Activated naive CD4-positive, alpha-beta T cell treated with anti-CD3 and anti-CD28 coated beads, Interleukin-2, amount 10 ng/mL, durations not matched to agents 7 days and 5 days (primary cell): ENCODE measurements at places on chromosomes 5 and 9.
A peak's percentile ranks its signal among the peaks of the same experiment; 100 is the strongest.

- no peak for DNase-seq
Measured at GRCh38 chr5:60718166-60718892, 18.4 kb upstream of the DEPDC1B start.

GRCh38 chr5:142698447-142699183 lies 12.7 kb upstream of the FGF1 start:
- no peak for DNase-seq

DNA sequence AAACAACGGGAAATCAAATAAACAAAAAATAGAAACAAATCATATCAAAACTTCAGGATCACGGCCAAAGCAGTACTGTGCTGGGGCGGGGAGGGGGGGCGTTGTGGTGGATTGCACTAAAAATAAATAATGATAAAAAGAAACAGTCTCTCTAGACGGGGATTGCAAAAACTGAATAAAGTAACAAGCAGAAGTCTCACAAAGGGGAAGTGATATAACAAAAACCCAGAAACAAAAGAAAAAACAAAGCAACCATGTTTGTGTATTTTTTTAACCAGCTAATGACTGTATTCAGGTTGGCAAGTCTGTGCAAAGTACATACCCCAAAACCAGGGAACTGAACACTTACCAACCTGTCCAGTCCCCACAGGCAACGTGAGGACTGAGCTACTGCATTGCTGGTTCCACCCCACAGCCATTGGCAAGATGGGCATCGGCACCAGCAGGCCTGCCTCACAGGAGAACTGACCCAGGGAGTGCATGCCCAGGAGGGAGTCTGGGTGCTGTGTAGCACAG lies 24.1 kb downstream of the BICD2 start:
- no peak for DNase-seq

- DNase-seq, result no peak
Measured at GRCh38 chr5:120413686-120414085, 50.4 kb upstream of the PRR16 start.

DNA sequence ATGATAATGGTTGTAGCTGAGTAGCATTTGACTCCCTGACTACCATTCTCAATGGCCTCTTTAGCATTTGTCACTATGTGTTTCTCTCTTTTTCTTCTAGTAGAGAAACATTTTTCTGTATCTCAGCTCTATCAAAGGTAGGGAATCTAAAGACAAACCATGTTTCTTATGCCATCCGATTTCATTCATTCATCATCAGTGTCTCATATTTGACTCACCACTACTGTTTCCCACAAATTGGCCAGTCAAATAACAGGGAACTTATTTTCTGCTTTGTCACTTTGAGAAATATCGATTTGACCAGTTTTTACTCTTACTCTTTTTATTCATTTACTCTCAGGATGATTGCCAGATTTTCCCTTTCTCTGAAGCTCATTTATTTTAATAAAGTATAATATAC lies 282.3 kb downstream of the TMEM167A start:
- no peak for DNase-seq

DNA sequence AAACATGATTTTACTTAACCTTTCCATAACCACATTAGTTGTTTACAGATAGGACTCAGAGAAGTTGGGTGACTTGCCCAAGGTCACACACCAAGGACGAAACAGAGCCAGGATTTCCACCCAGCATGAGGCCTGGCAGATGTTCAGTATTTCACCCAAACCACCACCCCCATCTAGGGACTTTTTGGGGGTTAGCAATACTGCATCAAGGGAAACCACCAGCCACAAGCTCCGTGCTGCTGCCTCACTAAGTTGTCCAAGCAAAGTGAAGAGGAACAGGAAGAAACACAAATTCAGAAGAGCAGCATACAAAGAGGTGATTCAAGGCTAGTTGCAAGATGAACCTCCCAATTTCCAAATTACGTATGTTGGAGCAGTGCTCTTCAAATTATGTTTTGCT lies 219.6 kb upstream of the RORB start:
- DNase-seq, result peak; percentile 24

GRCh38 chr9:112050544-112051475 lies 124.3 kb downstream of the SUSD1 start:
- DNase-seq, result no peak

DNA sequence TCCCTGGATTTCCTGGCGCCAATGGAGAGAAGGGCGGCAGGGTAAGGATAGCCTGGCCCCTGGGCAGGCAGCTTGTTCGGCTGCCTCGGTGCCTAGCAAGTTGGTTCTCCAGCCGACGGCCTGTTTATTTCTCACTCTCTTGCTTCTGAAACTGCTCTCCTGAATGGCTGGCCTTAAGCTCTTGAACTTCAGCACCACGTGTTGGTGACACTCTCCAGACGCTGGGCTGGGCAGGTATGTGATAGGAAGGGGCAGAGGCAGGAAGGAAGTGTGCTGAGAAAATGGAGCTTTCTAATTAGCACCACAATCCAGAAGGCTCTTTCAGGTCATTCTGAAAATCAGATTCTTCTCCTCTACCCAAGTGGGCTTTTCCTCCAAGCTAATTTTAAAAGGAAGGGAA lies 91.4 kb upstream of the FCN2 start:
- no peak for DNase-seq

- DNase-seq, result no peak
Measured at GRCh38 chr9:34652602-34653000, 616 bp downstream of the IL11RA start.

DNA sequence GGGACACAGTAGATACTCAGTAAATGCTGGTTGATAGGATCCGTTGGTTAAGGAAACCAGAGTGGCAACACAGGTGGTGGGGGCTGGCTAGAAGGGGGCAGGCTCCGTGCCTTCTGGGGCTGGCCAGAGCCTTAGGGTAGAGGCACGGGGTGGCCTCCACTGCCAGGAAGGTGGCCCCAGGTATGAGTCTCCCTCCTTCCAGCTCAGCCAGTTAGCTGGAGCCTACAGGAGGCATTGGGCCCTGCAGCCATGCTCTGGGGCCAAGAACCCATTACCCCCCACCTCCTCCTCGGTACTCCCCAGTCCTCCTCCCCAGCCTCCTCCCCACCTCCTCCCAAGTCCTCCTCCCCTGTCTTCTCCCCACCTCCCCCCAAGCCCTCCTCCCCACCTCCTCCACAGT lies 27.7 kb downstream of the CXXC5 start:
- DNase-seq, result no peak

- DNase-seq, result no peak
Measured at GRCh38 chr5:148454576-148454975, 70.8 kb downstream of the FBXO38 start.

DNA sequence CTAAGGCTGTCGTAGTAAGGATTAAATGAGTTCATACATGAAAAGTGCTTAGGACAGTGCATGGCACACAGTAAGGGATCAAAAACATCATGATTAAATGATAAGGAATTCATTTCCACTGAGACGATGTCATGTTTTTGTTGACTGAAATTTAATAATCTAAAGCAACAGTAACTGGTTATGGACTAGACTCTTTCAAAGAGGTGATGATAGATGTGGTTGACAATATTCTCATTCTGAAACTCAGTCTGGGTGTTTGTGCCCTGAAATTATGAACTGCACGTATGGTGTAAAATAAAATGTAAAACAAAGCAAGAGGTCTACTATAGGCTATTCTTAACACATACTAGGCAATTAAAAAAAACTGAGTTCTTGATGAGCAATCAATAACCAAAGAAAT lies 280.0 kb downstream of the DENND1A start:
- DNase-seq, result no peak

DNA sequence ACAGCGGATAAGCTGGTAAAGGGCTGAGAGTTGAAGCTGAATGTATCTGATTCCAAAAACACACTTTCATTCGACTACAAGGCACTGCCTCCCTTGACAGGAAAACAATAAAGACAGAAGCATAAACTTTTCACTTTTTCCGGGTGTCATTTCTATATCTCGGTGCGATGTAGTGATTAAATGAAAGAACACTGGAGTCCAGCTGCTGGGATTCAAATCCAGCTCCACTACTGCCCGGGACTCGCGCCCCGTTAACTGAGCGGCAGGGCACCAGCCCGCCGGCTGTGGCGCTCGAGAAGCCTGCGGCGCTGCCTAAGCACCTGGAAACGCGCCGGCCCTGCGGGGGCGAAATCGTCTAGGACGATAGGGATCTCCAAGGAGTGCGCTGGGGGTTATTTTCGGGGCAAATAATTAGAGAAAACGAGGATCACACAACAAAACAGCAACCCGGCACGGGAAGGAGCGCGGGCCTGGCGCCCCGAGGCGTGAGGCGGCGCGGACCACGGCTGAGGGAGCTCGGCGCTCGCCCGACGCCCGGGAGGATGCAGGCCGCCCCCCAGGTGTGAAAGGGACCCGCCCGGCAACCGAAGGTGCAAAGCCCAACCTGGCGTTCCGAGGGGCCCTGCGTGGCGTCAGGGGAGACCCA lies 837 bp downstream of the UIMC1 start:
- peak; percentile 71 for DNase-seq

- no peak for DNase-seq
Measured at GRCh38 chr9:75105019-75105540, 16.8 kb downstream of the OSTF1 start.

GRCh38 chr5:139378941-139379361 lies 4.1 kb downstream of the SLC23A1 start:
- no peak for DNase-seq

GRCh38 chr5:178499352-178499751 lies 90.8 kb downstream of the COL23A1 start:
- no peak for DNase-seq

DNA sequence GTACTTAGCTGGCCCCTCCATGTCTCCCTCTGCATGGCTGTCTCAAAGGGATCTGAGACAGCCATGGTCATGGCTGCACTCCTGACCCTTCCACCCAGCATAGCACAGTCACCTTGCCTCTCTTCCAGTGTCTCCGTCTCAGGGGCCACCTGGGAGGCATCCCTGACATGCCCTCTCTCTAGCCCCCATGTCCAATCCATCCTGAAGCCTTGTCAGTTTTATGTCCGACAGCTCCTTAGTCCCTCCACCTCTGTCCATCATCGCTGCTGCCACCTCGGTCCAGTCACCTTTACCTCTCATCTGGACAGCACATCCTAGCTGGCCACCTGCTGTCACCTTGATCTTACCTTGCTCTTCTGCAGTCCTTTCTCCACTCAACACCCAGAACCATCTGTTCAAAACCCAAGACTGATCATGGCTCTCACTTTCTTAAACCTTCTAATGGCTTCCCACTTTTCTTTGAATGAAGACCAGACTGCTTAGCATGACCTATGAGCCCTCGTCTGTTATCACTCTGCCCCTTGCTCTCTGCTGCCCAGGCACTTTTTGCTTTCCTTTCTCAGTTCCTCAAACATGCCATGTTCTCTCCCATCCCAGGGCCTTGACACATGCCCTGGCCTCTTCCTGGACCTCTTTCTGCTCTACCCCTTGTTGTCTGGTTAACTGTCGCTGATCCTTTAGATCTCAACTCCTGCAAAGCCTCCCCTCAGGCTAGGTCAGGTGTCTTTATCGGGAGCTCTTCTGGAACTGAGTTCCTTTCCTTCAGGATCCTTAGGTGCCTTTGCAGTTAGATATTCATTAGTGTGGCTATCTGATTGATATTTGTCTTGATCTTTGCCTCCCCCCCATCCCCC lies 181.8 kb upstream of the PITX1 start:
- DNase-seq, result no peak

GRCh38 chr5:72232838-72233237 lies 87.2 kb downstream of the MRPS27 start:
- no peak for DNase-seq

GRCh38 chr5:147918101-147918685 lies 11.9 kb upstream of the C5orf46 start:
- no peak for DNase-seq

DNA sequence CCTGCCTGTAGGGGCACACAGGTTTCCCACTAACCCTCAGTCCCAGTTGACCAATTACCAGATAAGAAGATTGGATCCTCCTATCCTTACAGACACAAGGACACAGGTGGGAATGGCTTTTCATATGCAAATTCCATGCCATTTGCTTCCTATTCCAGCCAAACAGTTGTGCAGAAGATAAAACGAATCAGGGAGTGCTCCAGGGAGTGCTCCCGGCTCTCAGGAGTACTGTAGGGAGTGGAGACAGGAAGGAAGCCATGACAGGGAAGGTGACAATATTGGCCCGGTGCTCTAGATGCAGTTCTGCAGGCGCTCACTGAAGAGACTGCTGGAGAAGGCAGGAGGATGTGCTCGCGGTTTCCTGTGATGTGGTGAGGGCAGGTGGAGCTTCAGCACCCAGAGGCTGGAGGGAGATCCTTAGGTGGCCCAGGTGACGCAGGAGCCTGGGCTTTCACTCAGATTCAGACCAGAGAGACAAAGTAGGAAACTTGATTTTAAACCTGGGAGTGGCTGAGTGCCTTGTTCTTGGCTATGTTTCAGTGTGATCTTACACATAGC lies 260.0 kb downstream of the AUH start:
- DNase-seq, result peak; percentile 97

DNA sequence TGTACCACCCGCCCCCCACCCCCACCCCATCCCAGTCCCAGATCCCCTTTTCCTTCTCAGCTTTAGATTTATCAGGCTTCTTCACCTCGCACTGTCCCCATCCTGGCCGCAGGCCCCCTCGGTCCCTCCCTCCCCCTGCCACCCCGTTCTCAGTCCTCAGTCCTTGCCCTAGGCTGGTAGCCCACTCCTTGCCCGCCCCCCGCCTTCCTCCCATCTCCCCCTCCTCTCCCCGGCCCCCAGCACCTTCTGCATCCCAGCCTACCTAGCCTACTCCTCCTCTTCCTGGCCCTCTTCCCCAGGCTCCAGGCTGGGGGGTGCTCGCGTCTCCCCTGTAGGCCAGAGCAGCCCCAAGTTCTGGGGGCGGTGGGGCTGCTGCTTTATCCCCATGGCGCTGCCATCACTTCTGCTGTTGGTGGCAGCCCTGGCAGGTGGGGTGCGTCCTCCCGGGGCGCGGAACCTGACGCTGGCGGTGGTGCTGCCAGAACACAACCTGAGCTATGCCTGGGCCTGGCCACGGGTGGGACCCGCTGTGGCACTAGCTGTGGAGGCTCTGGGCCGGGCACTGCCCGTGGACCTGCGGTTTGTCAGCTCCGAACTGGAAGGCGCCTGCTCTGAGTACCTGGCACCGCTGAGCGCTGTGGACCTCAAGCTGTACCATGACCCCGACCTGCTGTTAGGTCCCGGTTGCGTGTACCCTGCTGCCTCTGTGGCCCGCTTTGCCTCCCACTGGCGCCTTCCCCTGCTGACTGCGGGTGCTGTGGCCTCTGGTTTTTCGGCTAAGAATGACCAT lies 828 bp downstream of the NPR2 start:
- DNase-seq, result no peak

DNA sequence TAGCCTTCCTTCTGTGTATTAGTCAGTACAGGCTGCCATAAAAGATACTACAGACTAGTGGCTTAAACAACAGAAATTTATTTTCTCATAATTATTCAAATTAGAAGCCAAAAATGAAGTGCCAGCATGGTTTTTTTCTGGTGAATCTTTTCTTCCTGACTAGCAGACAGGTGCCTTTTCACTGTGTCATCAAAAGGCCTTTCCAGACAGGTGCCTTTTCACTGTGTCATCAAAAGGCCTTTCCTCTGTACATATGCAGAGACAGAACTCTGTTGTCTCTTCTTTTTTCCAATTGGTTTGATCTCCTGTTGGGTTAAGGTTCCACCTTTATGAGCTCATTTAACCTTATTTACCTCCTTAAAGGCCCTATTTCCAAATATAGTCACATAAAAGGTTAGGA lies 599.9 kb downstream of the ISL1 start:
- no peak for DNase-seq
